ENCODE measurements at places on chromosomes 4 and X.

DNA sequence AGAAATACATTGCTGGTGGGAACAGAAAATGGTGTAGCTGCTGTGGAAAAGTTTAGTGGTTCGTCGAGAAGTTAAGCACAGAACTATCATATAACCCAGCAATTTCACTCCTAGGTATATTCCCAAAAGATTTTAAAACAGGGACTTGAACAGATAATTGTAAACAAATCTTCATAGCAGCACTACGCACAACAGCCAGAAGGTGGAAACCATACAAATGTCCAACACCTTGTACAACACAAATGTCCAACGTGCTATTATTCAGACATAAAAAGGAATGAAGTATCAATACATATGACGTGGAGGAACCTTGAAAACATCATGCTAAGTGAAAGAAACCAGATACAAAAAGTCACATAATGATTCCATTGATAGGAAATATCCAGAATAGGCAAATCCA is 37.9 kb downstream of the CUL4B start:
- no peak for DNase-seq

- DNase-seq = no peak
Measured at GRCh38 chrX:97402903-97403302, 519.2 kb downstream of the RPA4 start.

GRCh38 chrX:74382613-74383012 is 38.7 kb upstream of the SLC16A2 start:
- no peak for DNase-seq

DNA sequence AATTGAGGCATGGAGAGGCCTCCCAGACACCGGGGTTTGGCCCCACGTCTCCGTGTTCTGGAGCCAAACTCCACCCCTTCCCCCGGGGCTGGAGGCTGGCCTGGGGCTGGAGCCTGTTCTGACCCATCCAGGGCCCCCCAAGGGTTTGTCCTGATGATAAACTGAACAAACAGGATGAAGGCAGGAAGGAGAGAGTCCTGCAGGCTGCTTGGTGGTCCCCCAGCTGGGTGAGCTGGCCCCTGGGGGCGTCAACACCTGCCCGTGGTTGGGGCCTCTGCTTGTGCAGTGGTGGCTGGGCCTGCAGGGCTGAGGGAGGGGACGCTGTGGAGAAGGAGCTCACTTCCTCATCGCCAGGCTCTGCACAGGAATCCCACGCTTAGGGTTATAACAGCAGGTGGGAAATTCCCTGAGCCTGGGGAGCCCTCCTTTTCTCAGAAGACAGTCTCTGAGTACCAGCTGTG is 2.3 kb downstream of the SH3TC1 start:
- no peak for DNase-seq

GRCh38 chr4:47642985-47643760 is 158.1 kb downstream of the ATP10D start:
- DNase-seq = no peak

DNA sequence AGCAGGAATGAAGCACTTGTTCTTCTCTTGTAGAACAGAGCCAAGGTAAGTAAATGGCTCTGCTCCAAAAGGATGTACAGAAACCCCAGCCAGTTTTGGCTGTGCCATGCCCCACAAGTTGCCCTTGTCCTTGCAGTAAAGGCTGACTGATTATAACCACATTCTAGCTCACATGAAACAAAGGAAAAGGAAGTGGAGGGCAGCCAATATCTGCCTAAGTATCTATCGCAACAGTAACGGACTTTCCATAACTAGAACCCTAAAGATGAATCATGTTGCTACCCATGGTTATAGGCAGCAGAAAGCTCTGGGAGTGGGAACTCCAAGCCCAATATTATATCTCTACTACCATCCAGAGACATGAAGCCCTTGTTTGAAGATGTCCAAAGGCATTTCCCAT is 95.7 kb downstream of the COMMD8 start:
- no peak for DNase-seq

GRCh38 chrX:136656361-136656964 is 8.5 kb downstream of the CD40LG start:
- no peak for DNase-seq

GRCh38 chrX:72569786-72570185 is 2.9 kb downstream of the HDAC8 start:
- DNase-seq = no peak

- DNase-seq = no peak
Measured at GRCh38 chr4:78265006-78265405, 207.9 kb downstream of the FRAS1 start.

DNA sequence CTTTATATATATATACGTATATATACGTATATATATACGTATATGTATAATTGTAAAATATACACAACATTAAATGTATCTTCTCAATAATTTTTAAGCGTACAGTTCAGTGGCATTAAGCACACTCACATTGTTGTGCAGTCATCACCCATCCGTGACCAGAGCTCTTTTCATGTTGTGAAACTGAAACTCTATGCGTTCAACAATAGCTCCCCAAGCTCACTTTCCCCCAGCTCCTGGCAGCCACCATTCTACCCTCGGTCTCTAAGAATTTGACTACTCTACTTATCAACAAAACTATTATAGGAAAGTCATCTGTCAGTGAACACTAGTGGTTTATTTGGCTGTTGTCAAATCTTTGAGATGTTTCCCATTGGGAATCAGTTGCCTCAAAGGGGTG is 621.8 kb upstream of the GALNT7 start:
- peak; percentile 43 for DNase-seq

GRCh38 chr4:112099701-112100297 is 45.5 kb upstream of the FAM241A start:
- peak; percentile 2 for DNase-seq

DNA sequence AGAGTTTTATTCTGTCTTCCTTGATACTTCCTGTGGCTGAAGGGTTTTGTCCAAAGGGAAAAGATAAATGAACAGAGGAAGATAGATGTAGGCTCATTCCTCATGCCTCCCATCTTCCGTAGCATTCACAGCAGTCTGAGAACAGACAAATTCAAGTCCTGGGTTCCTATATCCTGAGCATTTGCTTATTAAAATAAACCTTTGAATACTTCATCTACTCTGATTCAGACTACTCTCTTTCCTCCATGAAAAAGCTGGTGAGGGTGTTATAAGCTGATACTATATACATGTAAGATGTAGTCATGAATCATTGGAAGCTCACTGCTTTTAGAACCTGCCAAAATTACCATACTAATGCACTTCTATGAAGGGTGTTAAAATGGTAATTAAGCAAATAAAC is 61.2 kb downstream of the GAB1 start:
- DNase-seq = no peak

DNA sequence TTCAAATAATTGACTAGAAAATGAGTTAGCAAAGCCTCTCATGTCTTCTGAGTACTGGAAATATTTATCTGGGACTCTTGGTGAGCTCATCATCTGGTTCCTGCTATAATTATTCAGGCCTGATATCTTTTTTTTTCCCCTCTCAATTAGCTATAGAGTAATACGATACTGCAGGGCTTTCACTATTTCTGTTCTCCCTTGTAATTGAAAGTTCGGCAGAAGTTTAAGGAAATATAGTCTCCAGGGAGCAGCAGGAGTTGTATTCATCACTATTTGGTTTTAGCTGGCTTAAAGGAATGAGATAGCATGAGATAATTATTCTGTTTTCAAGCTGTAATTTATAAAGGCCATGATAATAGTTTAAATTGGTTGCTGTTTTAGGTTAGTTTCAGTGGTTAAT is 378.6 kb upstream of the EPHA5 start:
- no peak for DNase-seq

DNA sequence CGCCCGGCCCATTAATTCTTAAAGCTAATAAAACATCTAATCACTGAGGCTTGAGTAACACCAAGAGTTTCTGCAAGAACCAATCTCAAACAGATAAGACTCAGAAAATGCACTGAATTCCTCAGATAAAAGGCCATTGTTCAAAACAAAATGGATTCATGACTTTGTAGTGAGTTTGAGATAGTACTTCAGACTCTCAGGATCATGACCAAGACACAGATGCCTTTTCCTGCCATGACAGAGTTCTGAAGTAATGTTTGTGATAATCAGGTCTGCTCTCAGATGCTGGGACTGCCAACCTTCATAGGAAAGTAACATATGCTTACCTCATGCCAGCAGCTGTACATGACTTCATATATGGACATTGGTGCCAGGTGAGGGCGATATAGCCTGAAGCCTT is 54.6 kb downstream of the NIPAL1 start:
- no peak for DNase-seq

DNA sequence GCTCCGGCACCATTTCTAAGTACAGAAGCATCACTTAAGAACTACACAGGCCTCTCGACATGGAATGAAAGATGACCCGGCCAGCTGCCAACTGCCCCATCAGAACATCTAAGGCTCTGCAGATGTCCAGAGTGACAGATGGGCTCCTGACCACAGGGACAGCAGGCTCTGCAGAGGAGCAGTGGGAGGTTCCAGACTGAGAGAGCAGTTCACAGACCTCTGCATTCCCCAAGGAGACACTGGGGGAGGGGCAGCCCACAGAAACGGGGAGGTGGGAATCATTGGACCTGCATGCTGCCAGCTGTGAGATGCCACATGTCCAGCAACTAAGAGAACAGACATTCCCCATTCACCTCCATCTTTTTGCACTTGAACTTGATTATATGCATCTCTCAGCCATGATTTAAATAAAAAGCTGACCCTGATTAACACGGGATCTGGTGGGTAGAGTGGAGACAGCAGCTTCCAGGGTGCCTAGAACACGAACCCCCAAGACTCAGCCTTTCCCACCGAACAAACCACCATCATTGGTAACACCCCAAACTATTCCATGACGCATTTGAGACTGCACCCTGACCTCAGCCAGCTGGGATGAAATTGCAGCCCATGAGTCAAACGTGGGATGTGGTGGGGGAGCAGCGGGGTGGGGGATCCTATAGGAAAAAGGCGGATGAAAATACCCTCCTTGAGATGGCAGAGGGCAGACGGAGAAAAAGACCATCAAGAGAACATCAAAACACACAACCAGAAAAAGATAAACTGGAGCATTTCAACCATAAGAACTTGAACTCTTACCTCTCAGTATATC is 47.2 kb downstream of the AFAP1 start:
- DNase-seq = no peak

DNA sequence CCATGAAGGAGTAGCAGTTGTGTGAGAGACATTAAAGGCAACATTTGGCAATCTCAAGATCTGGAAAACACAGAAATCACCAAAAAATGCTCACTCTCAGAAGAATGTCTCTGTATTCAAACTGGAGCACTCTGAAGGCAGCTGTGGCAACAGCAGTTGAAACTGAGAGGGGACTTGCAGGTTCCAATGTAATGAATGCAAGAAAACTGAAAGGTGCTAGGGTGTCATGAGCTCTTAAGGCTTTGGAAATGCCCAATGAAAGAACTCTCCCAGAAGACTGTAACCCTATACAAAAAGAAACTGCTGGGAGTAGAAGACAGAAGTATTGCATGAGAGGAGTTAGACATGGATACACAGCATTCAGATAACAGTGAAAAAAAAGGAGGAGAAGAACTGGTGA is 118.2 kb upstream of the HTR2C start:
- DNase-seq = no peak

- DNase-seq = no peak
Measured at GRCh38 chrX:39895218-39896110, 202.3 kb downstream of the BCOR start.

DNA sequence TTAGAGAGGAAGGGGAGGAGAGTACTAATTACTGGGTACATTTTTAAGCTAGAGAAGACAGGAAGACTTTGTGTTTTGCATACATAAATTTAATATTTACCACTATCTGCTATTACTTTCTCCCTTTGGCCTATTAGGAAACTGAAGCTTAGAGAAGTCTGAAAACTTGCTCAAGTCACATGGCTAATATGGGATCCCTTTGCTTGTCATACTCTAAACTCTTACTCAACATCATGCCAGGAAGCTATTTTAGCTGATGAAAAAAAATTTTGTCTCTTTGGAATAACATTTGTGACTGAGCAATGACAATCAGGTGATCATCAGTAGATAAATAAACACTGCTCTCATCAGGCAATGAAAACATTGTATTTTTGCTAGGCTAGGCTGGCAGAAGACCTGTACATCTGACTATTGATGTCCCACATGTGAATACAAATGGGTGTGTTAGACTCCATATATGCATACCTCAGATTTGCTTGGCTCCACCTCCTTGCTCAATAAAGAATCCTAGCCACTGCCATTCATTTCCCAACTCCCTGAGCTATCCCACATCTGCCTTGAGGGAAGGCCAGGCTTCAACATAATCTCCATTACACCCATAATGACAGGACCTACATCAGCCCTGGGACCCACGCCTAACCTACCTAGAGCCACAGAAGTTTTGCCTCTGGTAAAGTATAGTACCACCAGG is 17.0 kb upstream of the DCLK2 start:
- DNase-seq = no peak

- DNase-seq = no peak
Measured at GRCh38 chr4:84800256-84800655, 166.2 kb downstream of the WDFY3 start.

- DNase-seq = no peak
Measured at GRCh38 chr4:41814565-41814964, 66.0 kb upstream of the PHOX2B start.

- DNase-seq = no peak
Measured at GRCh38 chrX:17822351-17822750, 38.7 kb downstream of the RAI2 start.

GRCh38 chr4:114108869-114109268 is 129.4 kb upstream of the ARSJ start:
- no peak for DNase-seq

DNA sequence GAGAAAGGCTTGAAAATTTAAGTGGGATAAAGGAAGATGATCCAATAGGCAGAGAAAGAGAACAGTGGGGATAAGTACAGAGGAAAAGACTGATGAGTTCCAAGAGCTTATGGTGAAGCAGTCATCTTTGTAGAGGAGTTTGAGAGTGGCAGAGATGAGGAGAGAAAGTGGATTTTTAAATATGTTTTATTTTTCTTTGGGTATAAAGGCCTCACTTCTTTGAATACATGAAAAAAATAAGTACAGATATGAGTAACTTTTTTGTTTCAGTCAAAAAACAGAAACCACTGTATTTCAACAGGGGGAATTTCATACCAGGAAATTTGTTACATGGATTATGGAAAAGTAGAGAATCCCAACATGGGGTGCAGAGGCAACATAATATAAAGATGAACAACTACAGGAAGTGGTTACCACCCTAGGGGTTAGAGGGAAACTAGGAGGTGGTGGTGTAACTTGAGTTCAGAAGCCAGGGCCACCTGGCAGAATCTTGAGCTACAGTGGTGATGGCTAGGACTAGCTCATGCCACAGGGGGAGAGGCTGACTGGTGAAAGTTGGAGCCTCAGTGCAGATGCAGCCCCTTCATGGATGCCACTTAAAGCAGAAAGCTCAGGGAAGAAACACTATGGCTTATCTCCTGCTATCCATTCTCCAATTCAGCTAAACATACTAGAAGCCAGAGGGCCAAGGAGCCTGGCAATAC is 3.4 kb upstream of the CYBB start:
- DNase-seq = no peak
